ENCODE measurements at places on chromosomes 13 and 19.

DNA sequence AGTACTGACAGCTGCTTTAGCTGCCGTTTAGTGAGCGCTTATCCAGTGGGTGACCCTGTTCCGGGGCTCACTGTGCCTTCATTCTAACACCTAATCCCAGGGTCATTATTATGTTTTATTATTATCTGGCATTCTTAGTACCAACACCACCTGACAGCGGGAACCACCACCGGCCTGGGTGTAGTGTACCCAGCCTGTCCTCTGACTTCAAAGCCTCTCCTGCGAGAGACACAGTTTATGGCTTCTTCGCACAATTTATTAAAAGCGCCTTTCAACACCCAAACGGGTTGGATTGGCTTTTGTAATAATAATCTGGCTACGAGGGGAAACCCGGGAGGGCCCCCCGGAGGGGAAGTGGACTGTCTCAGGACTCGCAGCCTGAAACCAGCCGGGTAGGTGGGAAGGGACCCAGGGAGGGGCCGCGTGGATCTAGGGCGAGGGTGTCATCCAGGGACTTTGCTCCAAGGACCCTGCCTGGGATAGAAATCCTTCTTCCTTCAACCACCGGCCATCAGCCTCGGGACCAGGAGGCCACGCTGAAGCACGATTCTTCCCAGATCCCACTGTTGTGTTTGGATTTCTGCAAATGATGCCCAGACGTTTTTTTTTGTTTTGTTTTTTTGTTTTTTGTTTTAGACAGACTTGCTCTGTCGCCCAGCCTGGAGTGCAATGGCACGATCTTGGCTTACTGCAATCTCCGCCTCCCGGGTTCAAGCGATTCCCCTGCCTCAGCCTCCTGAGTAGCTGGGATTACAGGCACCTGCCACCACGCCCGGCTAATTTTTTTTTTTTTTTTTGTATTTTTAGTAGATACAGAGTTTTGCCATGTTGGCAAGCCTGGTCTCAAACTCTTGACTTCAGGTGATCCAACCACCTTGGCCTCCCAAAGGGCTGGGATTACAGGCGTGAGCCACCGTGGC lies 1.6 kb upstream of the ZBTB7A start:
- peaks cover 16% of the 10 kb centered on the region for H3K4me1 ChIP-seq
- H3K27me3 ChIP-seq: no peaks in the 10 kb centered on the region
- peak overlapping the region; percentile 83 for H3K4me3 ChIP-seq
- no peak for DNase-seq

DNA sequence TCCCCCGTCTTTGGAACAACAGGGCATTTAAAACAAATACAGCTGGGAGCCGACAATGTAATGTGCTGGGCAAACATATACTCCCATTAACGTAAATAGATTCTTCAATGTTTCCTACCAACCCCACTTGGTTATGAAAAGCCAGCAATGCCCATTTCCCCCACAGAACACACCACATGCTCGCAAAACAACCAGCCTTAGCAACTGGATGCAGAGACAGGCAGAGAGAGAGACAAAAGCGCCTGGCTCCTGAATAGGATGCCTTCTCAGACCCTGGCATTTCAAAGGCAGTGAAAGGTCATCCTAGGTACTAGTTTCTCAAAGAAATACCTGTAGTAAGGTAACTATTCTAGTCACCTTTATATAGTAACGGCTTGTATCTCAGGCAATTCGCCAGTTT lies 462.9 kb downstream of the ITGBL1 start:
- no peaks in the 10 kb centered on the region for H3K4me1 ChIP-seq
- H3K36me3 ChIP-seq: no peaks in the 10 kb centered on the region
- H3K4me3 ChIP-seq: no peak overlapping the region
- no peak for DNase-seq
- peaks cover 41% of the 10 kb centered on the region for H3K27me3 ChIP-seq

DNA sequence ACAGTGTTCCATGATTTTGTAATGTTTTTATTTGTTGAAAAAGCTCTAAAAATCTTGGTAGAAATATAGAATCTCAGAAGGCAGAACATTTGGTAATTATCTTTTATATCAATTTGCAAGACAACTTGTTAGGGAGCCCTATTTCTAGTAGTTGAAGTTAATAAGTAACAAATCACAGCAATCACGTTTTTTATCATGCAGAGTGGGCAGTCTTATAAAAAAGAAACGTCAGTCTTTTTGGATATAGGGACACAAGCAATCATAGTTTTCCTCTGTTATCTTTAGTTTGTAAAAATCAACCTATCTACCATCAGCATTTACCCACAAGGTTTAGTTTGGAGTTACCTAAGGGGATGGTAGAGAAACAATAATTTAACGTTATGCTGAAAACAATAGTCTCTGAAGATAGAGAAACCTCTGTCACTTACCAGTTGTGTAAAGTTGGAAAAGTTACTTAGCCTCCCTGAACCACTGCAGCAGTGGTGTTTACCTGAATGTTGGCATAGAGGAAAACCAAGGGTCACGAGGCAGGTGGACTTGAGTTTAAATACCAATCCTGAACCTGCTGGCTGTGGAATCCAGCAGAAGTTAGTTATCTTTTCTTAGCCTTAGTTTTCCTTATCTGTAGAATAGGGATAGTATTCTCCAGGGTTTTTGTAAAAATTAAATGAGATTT lies 192.8 kb downstream of the GGACT start:
- no peaks in the 10 kb centered on the region for H3K27me3 ChIP-seq
- H3K4me3 ChIP-seq: no peak overlapping the region
- H3K4me1 ChIP-seq: no peaks in the 10 kb centered on the region
- H3K27ac ChIP-seq: no peak overlapping the region
- H3K36me3 ChIP-seq: no peaks in the 10 kb centered on the region
- no peak for DNase-seq

DNA sequence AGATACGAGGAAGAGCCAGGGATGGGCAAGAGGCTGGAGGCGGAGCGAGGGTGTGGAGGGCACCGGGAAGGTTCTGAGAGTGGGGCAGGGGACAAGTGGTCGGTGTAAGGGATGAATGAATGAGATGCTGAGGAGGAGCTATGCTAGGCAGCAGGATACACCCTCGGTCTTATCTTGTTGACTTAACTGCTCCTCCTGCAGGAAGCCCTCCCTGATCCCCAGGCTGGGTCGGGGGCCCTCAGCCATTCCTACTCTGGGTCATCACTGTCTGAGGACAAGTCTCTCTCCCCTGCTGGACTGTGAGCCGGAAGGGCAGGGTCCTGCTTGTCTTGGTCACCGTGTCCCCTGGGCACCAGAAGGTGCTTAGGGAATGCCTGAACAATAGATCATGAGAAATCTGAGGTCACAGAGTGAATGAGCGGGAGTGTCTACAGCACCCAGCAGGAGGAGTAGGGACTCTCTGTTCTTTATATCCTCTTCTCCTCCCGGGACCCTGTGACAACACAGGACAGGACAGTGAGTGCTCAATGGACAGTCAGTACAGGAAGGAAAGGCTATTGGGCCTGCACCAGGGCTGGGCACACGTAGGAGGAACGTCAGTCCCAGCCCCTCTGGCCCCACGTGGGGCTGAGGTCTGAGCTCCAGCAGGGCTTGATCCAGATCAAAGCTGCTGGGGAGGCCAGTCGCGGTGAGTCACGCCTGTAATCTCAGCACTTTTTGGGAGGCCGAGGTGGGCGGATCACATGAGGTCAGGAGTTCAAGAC lies 6.5 kb downstream of the NKPD1 start:
- H3K36me3 ChIP-seq: peaks cover 10% of the 10 kb centered on the region
- peaks cover 31% of the 10 kb centered on the region for H3K27me3 ChIP-seq
- no peak overlapping the region for H3K27ac ChIP-seq
- peaks cover 35% of the 10 kb centered on the region for H3K4me1 ChIP-seq

DNA sequence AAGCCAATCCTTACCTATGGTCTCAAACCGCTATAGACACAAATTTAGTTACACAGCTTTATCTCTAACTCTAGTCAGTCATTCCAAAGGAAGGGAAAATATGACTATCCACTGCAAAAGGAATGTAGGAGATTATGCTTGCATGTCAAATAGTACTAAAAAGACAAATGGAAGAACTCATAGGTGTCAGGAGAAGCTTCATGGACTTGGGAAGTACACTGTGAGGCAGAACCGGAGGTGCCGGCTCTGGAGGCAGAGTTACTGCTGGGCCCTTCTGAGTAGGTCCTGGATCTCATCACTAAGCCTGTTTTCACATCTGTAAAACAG lies 97.5 kb downstream of the FOXO1 start:
- no peak overlapping the region for H3K4me3 ChIP-seq
- DNase-seq: no peak
- no peak overlapping the region for H3K27ac ChIP-seq
- H3K4me1 ChIP-seq: peaks cover 75% of the 10 kb centered on the region
- no peaks in the 10 kb centered on the region for H3K27me3 ChIP-seq
- H3K36me3 ChIP-seq: peaks cover 2% of the 10 kb centered on the region

Data from central memory CD8-positive, alpha-beta T cell (primary cell).